Upper lobe of left lung (tissue), 6 donors: ENCODE measurements at places on chromosomes 4 and X. TPM values are rescaled to one million over a fixed set of nuclear protein-coding genes. Genes with fewer than 3 reads are reported as not detected.

PKD2 gene
- total RNA-seq, result 19.5 TPM

USP26 gene
- total RNA-seq, result not detected

UGT8 gene
- 1.0 TPM for total RNA-seq

FDCSP gene
- not detected for total RNA-seq

MAP7D2 gene
- total RNA-seq, result 0.39 TPM

TEX13C gene
- total RNA-seq, result not detected

TEX11 gene
- total RNA-seq, result not detected

NXF2B gene
- total RNA-seq, result not detected

RIBC1 gene
- 7.8 TPM for total RNA-seq

ZCCHC18 gene
- 0.26 TPM for total RNA-seq

SPACA5 gene
- not detected for total RNA-seq

GLRA3 gene
- total RNA-seq, result 0.33 TPM

CENPVL2 gene
- total RNA-seq, result not detected

FRAS1 gene
- total RNA-seq, result 3.9 TPM

DIPK2B gene
- total RNA-seq, result 5.2 TPM

MND1 gene
- 1.4 TPM for total RNA-seq

HSFX2 gene
- total RNA-seq, result not detected

SH3RF1 gene
- total RNA-seq, result 33.5 TPM

AKAP4 gene
- not detected for total RNA-seq

ARMCX4 gene
- 36.7 TPM for total RNA-seq

FATE1 gene
- total RNA-seq, result not detected

L1CAM gene
- total RNA-seq, result not detected

CXCL3 gene
- total RNA-seq, result 11.9 TPM

PNMA6A gene
- not detected for total RNA-seq

SULT1B1 gene
- total RNA-seq, result 5.7 TPM

HS6ST2 gene
- 1.00 TPM for total RNA-seq

IL2 gene
- 1.8 TPM for total RNA-seq

TCP11X2 gene
- total RNA-seq, result not detected

DUX4 gene
- total RNA-seq, result not detected

CDX4 gene
- not detected for total RNA-seq

GPM6B gene
- 11.5 TPM for total RNA-seq

PDE6B gene
- 11.1 TPM for total RNA-seq

TCEAL5 gene
- not detected for total RNA-seq

SLC6A8 gene
- total RNA-seq, result 7.2 TPM

PPP4R3C gene
- total RNA-seq, result not detected

COX18 gene
- total RNA-seq, result 16.5 TPM

KIF4A gene
- under 0.01 TPM for total RNA-seq

IL15 gene
- total RNA-seq, result 9.5 TPM

GPR78 gene
- not detected for total RNA-seq

PLXNA3 gene
- 42.9 TPM for total RNA-seq

VSIG4 gene
- 275 TPM for total RNA-seq

HPGD gene
- 176 TPM for total RNA-seq

CNKSR2 gene
- total RNA-seq, result 4.2 TPM

SEPTIN11 gene
- total RNA-seq, result 56.3 TPM

DSPP gene
- not detected for total RNA-seq

HSD17B13 gene
- 16.7 TPM for total RNA-seq

NPNT gene
- total RNA-seq, result 309 TPM

MGAT4D gene
- not detected for total RNA-seq

APEX2 gene
- total RNA-seq, result 13.4 TPM

MAMLD1 gene
- total RNA-seq, result 4.3 TPM

PNMA3 gene
- 0.49 TPM for total RNA-seq

CLTRN gene
- total RNA-seq, result 1.3 TPM

DMP1 gene
- not detected for total RNA-seq

SPANXN4 gene
- total RNA-seq, result not detected
